ENCODE measurements at places on chromosomes 4 and X.

DNA sequence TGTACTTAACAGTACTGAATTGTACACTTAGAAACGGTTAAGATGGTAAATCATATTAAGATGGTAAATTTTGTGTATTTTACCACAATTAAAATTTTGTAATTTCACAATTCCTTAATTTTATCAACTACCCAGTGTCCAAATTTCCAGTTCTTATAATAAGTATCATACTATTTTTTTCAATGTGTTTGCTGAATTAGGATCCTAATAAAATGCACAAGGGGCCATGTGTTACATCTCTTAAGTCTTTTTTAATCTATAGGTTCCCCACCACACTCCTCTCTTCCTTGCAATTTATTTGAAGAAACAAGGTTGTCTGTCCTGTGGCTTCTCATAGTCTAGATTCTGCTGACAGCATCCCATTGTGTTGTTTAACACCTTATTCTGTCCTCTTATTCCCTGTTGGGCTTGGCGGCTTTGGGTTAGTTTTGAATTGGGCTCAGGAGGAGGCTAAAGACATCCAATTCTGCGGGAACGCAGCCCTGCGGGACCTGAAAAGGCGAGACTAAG lies 533 bp upstream of the SYAP1 start:
- DNase-seq: no peak

DNA sequence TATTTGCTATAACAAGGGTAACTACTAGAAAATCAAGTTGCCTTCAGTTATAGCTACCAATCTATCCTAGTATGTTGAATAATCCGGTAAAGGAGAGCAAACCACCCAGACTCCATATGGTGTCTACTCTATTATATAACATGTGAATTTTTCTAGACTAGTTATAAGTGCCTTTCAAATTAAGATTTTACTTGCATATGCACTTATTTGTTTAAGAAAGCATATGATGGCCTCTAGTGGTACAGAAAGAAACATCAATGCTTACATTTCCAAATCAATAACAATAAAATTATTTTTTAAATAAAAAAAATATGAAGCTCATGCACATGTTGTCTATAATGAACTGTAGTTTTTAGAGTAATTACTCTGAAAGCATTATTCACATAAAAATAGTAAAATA lies 1516.4 kb upstream of the PABPC4L start:
- no peak for DNase-seq

DNA sequence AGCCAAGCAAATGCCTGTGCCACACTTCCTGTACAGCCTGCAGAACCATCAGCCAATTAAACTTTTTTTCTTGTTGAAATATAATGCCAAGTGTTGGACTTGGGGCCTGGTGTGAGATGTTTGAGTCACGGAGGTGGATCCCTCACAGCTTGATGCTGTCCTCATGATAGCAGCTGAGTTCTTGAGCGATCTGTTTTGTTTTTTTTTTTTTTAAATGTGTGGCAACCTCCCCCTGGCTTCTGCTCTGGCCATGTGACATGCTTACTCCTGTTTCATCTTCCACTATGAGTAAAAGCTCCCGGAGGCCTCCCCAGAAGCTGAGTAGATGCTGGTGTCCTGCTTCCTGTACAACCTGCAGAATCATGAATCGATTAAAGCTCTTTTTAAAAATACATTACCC lies 973.3 kb upstream of the FTHL17 start:
- DNase-seq: no peak

DNA sequence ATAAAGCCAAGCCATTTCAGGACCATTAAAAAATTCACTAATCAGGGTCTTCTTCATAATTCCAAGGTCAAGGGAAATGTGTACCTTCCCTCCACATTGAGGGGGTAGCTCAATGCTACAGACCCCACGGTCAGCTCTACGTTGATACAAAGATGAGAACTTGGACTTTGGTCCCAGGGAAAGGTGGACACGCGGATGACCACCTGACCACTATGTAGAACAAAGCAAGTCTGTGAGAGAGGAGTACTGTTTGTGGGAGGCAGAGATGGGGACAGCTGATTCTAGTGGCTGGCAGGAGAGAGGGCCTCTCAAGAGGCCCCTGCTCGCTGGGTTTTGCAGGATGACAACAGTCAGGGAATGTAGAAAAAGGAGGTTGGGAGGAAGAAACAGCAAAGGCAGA lies 58.0 kb downstream of the SLC2A9 start:
- no peak for DNase-seq

- DNase-seq: no peak
These were observed 28.1 kb upstream of the ANOS1 start for GRCh38 chrX:8760021-8760420.

Measured in inflammatory macrophage treated with lipopolysaccharide for 1 hour (primary cell).